Stimulated activated CD8-positive, alpha-beta memory T cell treated with anti-CD3 and anti-CD28 coated beads, Interleukin-15, amount 100 ng/mL, for 1 hour (primary cell): ENCODE measurements at places on chromosomes 7 and 10.

- DNase-seq = no peak
Measured at GRCh38 chr10:71797533-71798307, 24.4 kb upstream of the VSIR start.

GRCh38 chr7:98722402-98722801 lies 105.3 kb downstream of the NPTX2 start:
- no peak for DNase-seq

DNA sequence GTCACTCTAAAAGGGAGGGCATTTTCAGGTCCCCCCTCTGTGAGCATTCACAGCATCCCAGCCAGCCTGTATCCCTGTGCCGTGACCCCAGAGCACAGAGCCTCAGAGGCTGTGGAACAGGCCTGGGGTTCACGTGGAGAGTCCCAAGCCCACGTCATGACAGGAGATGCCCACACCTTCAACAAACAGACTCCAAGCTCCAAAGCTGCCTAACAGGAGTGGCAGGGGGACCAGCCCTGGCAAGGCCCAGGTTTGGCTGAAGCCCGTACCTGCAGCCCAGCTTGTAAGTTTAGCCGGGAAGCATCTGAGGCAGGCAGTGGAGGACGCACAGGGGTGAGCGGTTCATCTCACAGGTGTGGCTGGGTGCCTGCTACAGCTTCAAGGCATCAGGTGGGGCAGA lies 33.5 kb downstream of the LHPP start:
- no peak for DNase-seq

DNA sequence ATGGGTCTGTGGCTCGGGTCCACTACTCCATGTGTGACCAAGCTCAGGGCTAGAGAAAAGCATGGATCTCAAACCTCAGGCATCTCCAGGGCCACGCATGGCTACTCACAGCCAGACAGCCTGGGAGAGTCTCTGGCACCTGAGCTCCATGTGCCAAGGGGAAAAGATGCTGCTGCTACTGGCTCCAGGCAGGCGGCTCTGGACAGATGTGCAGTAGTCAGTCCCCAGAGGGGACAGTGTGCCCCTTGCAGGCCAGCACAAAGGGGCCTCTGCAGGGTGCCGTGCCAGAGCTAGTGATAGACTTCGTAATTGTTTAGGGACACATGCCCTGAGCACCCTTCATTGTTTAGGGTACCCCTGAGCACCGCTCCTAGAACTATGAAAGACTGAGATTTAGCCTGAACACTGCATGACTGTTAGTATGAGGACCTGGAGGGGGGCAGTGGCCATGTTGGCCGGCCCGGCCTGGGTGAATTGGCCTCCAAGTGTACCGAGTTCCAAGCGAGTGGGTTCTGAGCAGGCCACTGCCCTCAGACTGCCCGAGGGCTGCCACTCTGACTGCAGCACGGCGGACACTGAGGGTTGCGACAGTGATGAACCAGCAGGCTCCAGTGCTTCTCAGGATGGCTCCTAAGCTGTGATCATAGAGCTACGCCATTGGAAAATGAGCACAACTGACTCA lies 80.7 kb downstream of the TCERG1L start:
- DNase-seq = no peak

DNA sequence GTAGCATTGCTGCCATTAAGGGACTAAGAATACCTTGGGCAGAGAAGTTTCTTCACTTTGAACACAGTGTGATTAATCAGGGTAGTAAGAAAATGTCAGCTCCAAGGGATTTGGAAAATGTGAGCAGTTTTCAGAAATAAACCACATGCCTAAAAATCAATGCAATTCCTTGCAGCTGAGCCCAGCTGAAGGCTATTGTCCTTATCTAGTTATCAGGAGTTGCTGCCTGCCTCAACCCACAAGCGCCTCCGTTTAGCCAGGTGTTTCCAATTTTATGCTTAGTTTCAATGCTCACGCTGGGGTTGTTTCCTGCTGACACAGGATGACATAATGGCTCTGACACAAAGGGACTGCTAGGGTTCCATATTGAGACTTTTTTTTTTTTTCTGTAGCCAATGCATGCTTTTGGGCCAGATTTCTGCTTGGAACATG lies 132.3 kb upstream of the ANK3 start:
- DNase-seq = no peak

- no peak for DNase-seq
Measured at GRCh38 chr7:55110993-55111361, 92.2 kb downstream of the EGFR start.

GRCh38 chr7:1050254-1050906 lies 6.0 kb downstream of the GPR146 start:
- DNase-seq = no peak

DNA sequence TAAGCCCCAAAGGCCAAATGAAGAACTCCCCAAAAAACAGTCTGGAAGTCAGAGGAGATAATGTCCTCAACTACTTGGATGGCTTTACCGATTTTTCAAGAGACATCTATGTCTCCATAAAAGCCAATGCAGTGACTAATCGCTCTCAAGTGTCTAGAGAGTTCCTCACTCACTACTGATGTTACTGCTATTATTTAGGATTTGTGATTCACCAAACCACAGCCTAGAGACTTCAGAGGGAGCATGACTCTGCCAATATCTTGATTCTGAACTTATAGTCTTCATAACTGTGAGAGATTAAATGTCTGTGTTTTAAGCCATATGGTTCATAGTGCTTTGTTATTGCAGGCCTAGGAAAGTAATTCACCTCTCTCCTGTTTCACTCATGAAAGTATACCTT lies 160.2 kb downstream of the IPMK start:
- no peak for DNase-seq

DNA sequence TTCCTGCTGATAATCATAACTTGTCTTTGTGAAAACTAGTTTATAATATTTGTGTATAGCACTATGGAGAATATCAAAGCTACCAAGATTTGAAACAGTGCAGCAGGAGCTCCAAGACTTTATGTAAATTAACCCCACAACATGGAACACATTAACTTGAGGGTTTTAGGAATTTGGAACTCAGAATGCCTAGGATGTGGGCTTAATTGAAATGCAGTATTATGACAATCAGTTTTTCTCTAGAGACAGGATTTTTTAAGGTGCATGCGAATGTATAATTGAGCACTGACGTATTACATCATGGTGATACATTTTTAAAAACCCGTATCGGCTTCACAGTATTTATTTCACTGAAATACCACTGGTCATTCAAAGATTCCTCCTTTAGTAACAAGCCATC lies 313.1 kb upstream of the DGKB start:
- no peak for DNase-seq

DNA sequence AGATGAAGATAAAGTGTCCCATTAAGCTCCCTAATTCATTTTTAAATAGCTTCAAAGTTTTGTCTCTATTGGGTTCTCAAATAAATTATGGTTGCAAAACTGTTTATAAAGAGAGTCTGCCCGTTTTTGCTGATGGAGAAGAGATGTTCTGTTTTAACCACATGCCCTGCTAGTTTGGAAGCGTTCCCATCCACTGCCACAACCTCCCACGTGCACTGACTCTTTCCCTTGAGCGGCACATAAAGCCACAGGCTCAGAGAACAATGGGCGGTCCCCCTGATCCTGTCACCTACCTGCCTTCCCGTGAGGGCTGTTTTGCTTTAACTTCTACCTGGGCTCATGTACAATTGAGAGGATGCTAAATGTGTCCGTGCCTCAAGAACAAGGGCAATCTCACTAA lies 65.5 kb downstream of the CPVL start:
- no peak for DNase-seq

- DNase-seq = no peak
Measured at GRCh38 chr10:18343573-18343972, 203.3 kb downstream of the CACNB2 start.

DNA sequence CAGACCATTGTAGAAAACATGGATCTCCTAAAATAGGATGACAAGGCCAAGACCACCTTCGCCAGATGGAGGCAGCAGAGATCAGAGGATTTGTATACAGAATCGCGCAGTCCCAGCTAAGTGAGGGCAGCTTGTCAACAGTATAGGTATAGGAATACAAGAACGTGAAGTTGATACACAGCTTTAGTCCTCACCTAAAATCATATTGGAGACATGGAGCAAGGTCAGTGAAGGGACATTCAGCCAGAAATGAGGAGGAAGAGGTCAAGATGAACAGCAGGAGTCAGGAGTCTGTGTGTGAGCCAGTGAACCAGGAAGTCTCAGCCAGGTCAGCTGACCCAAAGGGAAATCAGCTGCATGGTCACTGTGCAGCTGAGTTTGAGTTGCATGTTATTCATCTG lies 263.4 kb upstream of the PRKCQ start:
- DNase-seq = no peak

GRCh38 chr7:32506266-32507054 lies 11.2 kb downstream of the AVL9 start:
- DNase-seq = no peak

GRCh38 chr10:76839276-76839675 lies 798.3 kb downstream of the KCNMA1 start:
- DNase-seq = no peak

GRCh38 chr10:114681542-114681941 lies 23.5 kb upstream of the ABLIM1 start:
- DNase-seq = no peak

DNA sequence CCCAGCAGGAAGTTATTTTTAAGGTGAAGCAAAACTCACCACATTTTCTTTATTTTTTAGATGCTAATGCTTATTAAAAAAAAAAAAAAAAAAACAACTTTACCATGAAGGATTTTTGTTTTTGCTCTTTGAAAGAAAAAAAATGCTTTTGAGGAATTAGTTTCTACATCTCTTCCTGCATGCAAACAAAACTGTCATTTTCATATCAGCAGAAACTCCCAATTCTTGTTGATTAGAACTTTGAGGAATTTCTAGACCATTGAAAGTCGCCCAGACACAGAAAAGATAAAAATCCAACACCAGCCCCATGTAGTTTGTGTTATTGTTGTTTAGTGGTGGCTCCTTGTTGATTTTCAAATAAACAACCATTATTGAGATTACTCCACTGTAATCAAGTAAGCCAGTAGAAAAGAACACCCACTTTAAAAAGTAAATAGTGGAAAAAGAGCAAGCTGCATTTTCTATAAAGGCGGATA lies 14.3 kb downstream of the SKIDA1 start:
- no peak for DNase-seq

- no peak for DNase-seq
Measured at GRCh38 chr7:42611961-42612360, 299.9 kb downstream of the C7orf25 start.

- no peak for DNase-seq
Measured at GRCh38 chr7:121940918-121941317, 68.0 kb downstream of the PTPRZ1 start.

DNA sequence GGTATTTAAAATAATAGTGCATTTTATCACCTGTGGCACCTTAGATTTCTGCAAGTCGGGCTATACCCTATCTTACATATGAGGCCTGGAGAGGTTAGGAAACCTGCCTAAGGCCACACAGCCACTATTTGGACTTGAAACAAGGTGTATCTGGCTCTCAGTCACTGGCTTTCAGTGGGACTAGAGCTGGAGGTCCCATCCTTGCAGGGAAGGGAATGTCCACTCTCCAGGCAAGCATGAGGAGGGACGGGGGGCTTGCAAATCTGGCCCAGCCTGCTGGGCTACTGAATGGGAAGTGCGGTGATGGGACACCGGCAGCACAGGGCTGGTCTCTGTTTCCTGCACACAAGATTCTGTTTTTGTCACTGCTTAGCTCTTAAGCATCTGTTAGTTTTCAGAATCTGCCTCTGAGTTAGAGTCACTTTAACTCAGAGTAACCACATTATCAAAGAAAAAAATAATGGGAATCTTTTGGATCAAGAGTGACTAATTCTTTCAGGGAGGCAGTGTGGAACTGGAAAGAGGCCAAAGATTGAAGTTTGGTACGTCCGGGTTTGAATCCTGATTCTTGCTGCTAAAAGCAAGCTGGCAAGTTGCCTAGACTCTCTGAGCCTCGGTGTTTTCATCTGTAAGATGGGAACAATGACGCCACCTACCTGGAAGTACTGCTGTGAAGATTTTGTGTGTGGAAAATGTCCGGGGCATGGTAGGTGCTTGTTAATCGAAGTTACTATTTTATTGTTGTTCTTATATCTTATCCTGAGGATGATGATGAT lies 33.8 kb upstream of the HABP2 start:
- no peak for DNase-seq

GRCh38 chr7:84482476-84482875 lies 287.9 kb upstream of the SEMA3A start:
- no peak for DNase-seq

- no peak for DNase-seq
Measured at GRCh38 chr10:4109469-4109868, 324.5 kb upstream of the KLF6 start.

GRCh38 chr10:132865851-132866600 lies 76.3 kb downstream of the CFAP46 start:
- DNase-seq = no peak

DNA sequence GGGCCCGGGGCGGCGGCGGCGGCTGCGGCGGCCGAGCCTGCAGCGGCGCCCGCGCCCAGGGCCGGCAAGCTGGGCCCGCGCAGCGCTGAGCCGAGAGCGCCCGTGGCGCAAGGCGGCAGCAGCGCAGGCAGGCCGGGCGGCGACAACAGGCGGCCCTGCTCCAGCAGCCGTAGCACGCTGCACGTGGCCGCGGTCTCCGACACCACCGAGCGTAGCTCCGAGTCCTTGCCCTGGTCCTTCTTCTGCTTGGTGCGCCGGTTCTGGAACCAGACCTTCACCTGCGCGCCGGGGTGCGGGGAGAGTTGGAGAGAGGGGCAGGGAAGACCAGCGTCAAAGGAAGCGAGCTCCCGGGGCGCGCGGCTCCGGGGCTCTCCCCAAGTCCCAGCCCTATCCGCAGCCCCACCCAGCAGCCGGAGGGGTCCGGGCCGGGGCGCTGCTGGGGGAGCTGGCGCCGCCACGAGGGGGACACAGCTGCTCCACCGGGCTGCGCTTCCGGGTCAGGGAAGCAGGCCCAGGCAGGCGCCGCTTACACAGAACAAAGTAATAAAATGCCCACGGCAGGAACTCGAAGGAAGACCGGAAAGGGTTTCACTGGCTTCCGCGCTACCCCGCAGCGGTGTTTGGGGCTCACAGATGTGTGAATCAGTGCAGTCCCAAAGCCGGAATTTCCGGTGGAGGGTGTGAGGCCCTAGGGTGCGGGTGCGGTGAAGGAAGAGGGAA lies 3.6 kb downstream of the VAX1 start:
- DNase-seq = no peak

DNA sequence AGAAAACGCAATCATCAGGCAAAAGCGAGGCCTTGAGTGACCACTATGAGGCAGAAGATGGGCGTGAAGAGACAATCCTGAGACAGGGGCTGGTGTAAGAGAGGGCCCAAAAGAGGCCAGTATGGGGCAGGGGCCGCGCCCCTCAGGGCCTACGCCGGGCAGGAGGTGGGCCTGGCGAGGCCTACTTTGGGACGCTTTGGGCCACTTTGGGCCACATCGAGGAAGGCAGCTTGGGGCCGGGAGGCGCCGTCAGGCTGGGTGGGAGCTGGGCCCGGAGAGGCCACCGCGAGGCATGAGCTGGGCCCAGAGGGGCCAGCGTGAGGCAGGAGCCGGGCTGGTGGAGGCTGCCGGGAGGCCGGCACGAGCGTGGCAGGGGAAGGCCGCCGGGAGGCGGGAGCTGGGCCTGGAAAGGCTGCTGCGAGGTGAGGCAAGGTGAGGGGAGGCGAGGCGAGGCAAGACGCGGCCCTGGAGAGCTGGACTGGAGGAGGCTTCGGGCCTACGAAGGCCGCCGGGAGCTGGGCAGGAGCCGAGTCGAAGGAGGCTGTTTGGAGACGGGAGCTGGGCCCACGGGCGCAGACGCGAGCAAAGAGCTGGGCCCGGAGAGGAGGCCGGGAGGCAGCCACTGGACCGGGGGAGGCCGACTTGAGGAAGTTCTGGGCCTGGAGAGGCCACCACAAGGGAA lies 171.3 kb downstream of the TPST1 start:
- no peak for DNase-seq
